ENCODE measurements at places on chromosomes 16 and 17.
A peak's percentile ranks its signal among the peaks of the same experiment; 100 is the strongest.

GRCh38 chr17:76925441-76925891 lies 57.3 kb downstream of the MGAT5B start:
- DNase-seq: no peak

DNA sequence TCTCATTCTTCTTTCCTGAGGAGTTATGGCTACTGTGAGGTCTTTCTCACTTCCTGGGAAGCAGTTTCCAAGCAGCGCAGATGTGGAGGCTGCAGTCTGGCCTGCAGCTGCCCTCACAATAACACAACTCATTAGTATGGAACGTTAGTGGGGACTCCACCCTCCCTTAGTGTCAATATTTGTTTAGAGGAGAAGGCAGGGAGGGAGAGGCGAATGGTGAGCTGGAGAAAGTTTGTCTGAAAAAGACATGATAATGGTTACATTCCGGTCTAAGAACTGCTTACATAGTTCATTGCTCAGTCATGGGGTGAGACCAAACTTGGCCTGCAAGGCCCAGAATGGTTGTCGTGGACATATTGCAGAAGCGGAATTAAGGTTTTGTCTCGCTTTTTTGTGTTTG lies 170.2 kb downstream of the HS3ST3B1 start:
- DNase-seq: no peak

DNA sequence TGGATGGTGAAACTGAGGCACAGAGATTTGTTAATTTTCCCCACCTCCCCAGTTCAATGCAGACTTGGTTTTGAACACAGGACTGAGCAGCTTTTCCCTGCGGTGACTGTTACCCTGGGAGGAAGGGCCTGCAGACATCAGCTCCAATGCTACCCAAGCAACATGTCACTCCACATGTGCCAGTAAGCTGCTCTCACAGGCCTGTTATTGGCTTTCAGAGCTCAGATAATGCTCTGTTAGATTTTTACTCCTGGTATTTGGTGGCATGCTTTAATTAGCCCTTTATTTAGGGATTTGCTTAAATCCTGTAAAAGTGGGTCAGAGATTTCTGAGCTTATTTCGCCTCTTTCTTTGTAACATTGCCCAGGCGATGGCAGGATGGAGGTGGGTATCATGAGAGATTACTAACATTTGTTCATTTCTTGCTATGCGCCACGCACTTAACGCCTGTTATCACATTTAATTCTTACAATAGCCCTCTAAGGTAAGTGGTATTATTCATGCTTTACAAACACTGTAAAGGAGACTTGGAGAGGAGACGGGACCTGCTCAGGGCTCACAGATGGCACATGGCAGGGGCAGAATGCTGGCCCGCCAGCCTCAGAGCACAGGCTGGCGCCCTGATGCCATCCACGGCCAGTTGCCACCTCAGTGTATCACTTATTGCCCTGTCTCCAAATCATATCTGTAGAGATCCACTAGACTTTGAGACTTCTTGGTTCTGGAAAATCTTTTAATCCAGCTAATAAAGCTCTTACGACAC lies 84.0 kb upstream of the CACNG5 start:
- DNase-seq: no peak

DNA sequence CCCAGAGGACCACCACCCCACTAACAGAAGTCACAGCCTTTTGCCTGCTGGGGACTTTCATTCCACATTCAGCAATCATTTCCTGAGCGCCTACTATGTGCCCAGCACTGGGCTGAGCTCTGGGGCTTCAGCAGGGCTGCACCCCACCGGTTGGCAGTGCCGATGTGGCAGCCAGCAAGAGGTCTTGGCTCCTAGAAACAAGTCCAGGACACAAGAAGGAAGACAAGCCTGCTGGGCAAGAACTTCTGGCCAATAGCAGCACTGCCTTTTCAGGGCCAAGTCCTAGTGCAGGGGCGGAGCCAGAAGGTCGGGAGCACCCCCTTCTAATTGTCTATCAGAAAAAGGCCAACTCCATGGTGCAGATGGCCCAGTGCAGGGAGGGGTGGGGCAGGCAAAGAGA lies 13.0 kb upstream of the HOXB9 start:
- no peak for DNase-seq

DNA sequence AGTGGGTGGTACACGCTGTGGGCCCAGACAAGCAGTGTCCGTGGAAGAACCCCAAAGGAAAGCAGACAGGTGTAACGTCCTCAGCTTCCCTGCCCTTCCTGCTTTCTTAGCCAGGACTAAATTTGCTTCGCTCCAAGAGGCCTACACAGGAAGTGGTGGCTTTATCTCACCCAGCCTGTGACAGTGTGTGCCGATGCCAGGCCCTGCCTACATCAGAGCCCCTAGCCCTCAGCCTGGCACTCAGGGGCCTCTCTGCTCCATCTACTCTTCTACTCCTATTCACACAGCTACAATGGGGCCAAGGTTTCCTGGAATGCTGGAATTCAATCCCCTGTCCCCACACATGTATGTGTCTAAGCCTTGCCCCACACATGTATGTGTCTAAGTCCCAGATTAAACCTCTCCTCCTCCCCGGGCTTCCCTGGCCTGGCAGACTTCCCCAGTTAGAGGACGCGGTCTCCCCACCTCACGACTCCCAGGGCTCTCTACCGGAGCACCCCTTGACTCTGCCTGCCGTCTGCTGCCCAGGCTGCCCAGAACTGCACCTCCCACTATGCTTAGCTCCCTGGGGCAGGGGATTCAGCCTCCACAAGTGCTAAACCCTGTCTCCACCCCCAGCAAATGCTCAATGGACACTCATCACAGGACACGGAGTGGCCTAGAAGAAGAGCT lies 8.2 kb downstream of the PGAP3 start:
- no peak for DNase-seq

GRCh38 chr16:85421338-85422195 lies 191.6 kb upstream of the GSE1 start:
- peak; percentile 20 for DNase-seq

DNA sequence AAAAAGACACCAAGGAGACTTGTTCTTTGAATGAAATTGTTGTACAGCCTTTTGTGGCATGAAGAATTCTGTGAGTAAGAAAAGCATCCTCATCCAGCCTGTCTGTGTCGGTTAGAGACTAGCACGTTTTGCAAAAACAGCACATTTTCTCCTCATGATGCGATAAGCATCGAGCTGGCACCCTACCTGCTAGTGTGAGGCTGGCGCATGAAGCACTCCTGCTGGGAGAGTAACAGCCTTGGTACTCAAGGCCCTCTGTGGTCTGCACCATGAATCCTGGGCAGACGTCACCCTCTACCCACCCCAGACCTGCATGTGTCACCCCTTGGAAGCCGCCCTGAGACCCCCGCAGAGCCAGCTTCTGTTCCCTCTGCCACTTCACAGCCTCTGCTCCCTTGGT lies 92.6 kb upstream of the TMEM132E start:
- DNase-seq: no peak

- DNase-seq: peak; percentile 36
These were observed 942 bp downstream of the LDAF1 start for GRCh38 chr16:21159281-21159951.

GRCh38 chr16:89899879-89900481 lies 18.7 kb upstream of the MC1R start:
- DNase-seq: no peak

GRCh38 chr16:83689385-83689831 lies 118.4 kb upstream of the HSBP1 start:
- no peak for DNase-seq

DNA sequence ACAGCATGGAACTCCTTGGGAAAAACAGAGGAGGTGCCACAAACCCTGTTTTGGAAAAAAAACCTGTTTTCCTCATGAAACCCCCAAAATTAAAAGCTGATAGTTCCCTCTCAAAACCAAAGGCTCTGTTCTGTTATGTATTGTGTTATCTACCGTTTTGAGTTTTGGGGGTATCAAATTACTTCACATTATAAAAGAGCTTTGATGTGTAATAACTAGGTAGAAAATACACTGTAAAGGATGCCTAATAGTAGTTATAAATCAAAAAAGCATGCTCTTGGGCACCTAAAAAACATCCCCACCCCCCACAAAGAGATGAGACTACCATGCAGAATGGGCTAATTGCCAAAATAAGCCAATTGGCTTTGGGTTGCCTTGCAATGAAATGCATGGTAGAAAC lies 30.8 kb downstream of the C16orf54 start:
- DNase-seq: no peak

- no peak for DNase-seq
These were observed 144.6 kb downstream of the C16orf95 start for GRCh38 chr16:87172632-87173031.

DNA sequence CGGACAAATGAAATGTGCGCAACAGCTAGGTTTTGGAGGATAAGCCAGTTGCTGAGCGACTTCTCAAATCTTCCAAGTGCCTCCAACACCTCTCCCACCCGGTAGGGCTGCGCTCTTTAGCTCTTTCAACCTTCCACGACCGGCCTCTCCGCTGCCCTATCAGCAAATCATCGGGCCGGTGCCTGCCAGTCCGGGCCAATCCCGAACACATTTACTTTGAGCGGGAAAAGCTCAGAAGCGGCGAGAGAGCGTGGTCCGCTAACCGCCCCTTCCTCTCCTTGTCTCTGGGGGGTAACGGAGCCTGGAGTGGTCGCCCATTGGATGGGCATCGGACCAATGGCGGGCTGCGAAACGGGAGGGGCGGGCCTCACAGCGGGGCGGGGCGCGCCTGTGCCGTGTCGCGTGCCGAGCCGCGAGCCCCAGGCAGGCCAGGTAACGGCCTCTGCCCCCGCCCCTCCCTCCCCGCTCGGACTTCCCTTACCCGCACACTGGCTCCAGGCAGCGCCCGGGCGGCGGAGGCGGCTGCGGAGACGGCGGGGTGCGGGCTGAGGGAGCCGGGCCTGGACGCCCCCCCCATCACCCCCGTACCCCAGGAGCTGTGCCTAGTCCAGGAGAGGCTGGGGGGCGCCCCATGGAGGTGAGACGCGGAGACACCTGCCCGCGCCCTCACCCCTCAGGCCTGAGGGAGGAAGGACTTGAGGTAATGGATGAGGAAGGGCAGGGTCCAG lies at the start of gene MEIOC:
MEIOC (plus strand) TSS at position 486 of the 728 bp plus-strand sequence; CDS start at position 632, 146 bp downstream.
- peak; percentile 45 for DNase-seq

GRCh38 chr16:25692742-25693508 lies 1.2 kb downstream of the HS3ST4 start:
- peak; percentile 53 for DNase-seq

DNA sequence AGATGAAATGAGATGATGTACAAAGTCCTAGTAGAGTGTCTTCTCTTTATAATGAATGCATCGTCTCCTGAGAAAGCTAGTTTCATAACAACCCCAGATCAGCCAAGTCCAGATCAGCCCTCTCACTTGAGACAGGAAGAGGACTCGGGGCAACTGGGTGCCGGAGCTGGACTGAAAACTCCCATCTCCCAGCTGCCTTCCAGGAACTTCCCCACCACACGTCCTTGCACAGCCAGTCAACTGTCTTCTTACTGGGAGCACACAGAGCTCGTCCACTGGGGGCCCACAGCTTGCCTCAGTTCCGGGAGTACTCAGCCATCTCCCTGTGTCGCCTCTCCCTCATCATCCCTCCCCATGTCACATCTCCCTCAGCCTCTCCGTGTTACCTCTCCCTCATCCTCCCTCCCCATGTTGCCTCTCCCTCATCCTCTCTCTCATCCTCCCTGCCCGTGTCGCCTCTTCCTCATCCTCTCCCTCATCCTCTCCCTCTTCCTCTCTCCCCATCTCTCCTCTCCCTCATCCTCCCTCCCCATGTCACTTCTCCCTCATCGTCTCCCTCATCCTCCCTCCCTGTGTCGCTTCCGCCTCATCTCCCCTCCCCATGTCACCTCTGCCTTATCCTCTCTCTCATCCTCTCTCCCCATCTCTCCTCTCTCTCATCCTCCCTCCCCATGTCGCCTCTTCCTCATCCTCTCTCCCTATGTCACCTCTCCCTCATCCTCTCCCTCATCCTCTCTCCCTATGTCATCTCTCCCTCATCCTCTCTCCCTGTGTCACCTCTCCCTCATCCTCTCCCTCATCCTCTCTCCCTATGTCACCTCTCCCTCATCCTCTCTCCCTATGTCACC lies 22.4 kb upstream of the KCNH6 start:
- DNase-seq: no peak

DNA sequence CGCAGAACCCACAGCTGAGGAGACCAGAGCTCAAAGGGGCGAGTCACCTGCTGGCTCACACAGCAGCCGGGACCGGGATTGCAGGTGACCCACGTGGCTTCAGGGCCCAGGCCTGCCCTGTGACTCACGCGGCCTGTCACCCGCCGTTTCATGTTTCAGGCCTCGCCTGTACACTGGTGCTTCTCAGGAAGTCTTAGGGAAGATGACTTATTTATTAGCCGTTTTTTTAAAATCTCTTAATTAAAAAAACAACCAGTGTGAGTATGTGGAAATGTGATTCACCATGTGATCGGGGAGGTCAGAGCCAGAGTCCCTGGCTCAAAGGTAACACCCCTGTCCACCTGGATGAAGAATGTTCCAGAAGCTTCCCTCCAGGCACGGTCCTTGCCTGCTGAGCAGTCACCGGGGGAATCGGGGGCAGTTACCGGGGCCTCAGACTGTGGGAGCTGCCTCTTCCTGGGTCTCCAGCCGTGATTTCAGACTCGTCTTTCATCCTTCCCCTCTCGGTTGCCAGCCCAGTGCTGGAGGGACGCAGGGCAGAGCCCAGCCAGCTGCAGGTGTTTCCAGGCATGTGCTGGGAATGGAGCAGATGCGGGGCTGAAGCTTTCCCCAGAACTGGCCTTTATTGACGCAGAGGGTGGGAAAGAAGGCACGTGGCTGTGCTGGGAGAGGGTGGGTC lies 49.3 kb downstream of the CMIP start:
- DNase-seq: no peak

DNA sequence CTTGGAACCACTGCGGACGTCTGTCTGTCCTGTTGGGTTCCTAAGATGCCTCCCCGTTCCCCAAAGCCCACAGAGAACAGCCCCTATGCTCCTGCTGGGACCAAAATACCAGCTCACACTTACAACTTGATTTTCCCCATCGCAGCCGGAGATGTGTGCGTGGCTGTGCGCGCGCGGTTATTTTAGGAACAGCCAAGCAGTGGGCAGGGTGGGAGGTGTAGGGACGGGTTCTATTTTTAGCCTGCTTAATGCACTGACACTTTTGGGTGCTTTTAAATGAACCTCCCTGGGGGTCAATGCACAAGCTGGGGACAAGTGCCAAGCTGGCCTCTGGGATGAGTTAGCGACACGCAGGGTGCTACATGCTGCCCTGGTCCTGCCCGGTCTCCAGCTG lies 74.1 kb downstream of the KLHDC4 start:
- no peak for DNase-seq

GRCh38 chr17:29155966-29156338 lies 24.2 kb downstream of the MYO18A start:
- no peak for DNase-seq
